Glutamatergic neuron (in vitro differentiated cells): ENCODE measurements at places on chromosomes 7 and 10.

DNA sequence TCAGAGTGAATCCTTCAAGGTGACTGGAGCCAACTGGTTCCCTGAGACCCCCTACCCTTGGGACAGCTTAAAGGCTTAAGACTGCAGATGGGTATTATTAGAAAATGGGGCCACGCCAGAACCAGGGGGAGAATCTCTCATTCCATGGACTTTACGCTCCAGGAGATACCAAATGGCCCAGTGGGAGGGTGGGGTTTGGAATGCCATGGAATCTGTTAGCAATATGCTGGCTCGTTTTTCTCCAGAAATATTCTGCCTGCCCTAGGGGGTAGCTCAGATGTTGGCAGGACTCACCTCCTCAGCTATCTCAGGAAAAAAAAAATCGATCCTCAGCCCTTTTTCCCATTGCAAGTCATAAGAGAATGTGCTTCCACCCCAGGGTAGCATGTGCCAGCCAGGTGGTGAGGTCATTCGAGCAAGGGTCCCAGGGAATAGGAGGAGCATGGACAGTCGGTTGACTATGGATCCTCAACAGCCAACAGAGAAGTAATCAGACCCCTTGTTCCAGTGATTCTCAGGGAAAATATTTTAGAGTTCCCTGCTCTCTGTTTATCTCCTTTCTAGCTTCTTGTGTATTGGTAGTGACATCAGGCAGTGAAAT lies 22.9 kb downstream of the SVIL start:
- peak; percentile 43 for DNase-seq

DNA sequence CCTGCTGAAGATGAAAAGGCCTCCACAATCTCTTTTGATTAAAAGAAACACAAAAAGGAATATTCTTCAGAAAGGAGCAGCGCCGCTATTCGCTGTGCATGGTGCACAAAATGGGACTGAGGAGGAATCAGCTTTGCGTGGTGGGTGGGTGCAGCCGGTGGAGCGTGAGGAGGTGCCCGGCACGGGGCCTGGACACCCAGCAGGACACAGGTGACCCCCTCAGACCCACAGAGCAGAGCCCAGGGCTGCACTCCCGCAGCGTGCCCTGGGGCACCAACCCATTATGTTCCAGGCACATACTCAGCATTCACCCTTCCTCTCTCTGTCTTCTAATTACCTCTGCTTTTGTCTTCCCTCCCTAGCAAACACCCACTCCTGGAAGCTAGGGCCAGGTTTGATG lies 238.0 kb upstream of the PPP2R2D start:
- no peak for DNase-seq

DNA sequence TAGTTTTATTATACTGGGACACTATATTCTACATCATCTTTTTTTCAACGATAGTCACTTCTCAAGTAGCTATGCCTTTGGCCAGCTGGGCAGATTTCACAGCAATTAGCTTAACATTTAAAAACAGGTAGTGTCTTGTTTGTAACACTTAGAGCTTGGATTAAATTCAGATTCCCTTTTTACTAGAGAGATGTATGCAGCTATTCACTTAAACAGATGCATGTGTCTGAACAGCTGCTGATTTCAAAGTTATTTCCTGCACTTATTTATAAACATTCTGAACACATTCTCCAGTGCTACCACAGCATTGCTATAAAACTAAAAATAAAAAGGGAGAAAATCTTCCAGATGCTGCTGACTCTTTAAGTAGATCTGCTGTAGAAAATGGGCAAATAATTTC lies 637.2 kb downstream of the POM121L12 start:
- DNase-seq, result no peak

GRCh38 chr10:19815731-19816410 lies 361 bp upstream of the PLXDC2 start:
- peak; percentile 73 for DNase-seq

DNA sequence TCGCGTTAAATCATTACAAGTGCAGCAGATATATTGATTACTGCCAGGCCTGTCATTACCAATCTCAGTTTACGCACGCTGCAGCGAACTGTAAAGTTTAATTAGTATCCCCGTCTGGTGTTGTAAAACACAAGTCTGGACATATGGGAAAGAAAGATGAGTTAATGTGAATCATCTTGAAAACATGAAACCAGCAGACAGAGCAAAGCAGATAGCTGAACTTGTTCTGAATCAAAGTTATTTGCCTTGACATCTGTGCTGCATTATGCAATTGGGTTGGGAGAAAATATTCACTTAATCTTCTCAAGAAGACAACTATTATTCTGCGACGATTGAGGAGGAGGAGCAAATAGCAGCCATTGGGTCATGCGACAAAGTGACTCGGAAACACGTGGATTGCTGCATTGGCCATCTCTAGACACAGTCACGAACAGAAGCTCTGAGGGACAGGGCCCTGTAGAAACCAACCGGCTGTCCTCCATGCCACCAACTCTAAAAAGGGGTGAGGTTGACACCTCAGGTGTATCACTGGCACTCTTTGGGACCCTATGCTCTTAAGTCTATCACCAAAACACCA lies 156.3 kb upstream of the C7orf33 start:
- DNase-seq, result no peak

GRCh38 chr10:63344269-63344668 lies 121.5 kb downstream of the JMJD1C start:
- no peak for DNase-seq

DNA sequence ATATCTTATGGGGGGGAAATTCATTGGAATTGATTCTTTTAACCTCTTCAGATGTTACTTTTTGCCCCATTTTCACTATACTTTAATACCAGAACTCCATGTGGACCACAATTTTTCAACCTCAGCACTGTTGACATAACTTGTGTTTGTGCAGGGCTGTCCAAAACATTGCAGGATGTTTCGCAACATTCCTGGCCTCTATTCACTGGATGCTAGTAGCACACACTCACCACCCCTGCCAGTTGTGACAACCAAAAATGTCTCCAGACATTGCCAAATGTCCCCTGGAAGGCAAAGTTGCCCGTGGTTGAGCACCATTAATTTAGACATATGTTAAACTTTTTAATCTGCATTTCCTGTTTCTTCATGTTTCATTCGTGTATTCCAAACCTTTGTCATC lies 234.7 kb downstream of the GFRA1 start:
- DNase-seq, result no peak

- DNase-seq, result no peak
Observed at GRCh38 chr10:102781090-102781920, 37.6 kb downstream of the WBP1L start.

GRCh38 chr10:110174201-110174600 lies 33.2 kb upstream of the MXI1 start:
- no peak for DNase-seq

GRCh38 chr10:6843481-6843881 lies 263.4 kb upstream of the PRKCQ start:
- no peak for DNase-seq

- DNase-seq, result no peak
Observed at GRCh38 chr7:152180587-152180986, 155.1 kb downstream of the GALNT11 start.

GRCh38 chr7:144027070-144027469 lies 21.7 kb upstream of the OR2A5 start:
- no peak for DNase-seq

DNA sequence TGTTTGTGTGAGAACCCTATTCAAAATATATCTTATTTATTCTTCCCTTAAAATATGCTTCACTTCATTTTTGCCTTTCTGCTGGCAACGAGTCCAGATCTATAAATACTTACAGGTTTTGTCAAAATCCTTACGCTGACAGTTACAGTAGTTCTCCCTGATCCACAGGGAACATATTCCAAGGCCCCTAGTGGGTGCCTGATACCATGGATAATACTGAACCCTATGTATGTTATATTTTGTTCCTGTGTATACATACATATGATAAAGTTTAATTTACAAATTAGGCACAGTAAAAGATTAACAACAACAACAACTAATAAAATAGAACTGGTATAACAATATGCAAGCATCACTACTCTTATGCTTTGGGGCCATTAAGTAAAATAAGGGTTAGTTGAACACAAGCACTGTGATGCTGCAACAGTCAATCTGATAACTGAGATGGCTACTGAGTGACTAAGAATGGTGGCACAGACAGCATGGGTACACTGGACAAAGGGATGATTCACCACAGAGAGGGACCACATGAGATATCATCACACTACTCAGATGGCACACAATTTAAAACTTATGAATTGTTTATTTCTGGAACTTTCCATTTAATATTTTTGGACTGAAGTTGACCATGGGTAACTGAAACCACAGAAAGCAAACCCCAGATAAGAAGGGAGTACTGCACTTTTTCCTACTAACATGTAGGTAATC lies 29.4 kb upstream of the PCGF5 start:
- DNase-seq, result no peak

DNA sequence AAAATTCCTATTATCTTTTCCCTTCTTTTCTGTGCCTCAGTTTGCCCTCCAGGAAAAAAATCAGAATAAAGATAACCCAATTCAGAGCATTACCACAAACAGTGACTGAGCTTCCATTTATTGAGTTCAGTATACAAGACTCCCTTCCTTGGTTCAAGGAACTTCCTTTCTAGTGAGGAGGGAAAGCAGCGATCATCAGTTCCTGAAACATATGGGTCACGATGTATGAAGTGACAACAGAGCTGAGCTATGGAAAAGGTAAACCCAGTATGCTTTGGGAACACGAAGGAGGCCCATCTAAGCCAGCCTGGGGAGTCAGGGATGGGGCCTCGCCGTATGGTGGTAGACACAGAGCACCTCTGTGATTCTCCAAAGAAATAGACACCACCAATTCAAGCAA lies 15.8 kb downstream of the C10orf71 start:
- no peak for DNase-seq

DNA sequence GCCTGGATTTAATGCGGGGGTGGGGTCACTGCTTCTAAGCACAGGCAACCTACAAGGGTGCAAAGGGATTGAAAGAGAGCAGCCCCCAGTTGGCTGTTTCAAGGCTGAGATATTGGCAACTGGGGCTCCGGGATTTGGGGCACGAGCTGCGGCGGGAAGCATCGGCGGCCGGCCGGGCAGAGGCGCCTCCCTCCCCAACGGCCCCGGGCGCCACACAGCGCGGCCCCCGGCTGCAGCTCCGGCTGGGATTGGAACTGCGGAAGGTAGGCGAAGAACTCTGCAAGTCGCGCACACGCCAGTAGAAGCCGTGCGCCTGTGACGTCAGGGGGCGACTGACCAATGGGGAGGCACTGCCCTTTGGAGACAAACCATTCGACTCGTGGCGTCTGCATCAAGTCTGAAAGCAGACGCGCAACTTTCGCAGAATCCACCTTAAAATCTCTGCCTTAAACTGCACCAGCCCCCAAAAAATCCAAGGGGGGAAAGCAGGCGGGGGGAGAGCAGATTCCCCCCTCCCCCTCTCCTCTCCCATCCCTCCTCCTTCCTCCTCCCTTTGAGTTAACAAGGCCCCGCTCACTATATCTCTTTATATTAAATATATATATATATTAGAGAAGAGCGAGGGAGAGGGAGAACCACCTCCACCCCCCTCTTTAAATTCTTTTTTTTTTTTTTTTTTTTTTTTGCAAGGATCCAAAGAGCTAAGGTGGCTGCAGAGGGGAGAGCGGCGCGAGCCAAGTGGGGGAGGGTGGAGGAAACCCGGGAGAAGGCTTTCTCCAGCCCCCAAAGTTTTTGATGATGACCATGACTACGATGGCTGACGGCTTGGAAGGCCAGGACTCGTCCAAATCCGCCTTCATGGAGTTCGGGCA lies at the start of gene DLX6:
DLX6 (plus strand) TSS at position 371 of the 872 bp plus-strand sequence; CDS start at position 796, 425 bp downstream.
- peak; percentile 79 for DNase-seq

DNA sequence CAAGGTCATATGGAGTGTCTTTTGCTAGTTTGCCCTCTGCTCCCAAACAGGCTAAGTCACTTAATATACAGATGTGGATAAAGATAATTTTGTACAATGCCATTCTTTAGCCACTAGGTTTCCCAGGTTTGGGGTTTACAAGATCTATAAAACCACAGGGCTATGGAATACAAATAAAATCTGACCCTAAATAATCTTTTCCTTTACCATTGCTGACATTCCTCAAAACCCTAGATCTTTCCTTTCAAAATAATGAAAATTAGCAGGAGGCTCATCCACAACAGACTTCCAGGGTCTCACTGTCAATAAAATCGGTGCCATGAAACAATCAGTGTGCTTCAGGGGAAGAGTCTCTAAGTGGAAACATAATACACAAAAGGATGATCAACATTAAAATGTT lies 148.4 kb downstream of the CPEB3 start:
- DNase-seq, result no peak

DNA sequence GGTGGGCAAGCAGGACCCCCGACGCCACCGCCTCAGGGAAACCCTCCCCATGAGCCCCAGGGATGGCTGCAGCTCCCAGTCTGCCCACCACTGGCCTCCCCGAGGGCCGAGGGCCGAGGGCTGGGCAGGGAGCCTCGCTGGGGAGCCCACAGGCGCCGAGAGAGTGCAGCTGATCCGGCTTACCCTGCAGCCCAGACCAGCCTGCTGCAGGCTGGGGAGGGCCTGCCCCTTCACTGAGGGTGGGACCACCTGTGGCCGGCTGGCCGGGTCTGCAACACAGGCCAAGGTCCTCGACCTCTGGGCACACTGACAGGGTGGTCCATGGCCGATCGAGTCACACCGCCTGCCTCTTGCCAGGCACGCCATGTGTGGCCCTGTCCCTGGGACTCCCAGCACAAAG lies 27.3 kb upstream of the ADGRA1 start:
- DNase-seq, result no peak

DNA sequence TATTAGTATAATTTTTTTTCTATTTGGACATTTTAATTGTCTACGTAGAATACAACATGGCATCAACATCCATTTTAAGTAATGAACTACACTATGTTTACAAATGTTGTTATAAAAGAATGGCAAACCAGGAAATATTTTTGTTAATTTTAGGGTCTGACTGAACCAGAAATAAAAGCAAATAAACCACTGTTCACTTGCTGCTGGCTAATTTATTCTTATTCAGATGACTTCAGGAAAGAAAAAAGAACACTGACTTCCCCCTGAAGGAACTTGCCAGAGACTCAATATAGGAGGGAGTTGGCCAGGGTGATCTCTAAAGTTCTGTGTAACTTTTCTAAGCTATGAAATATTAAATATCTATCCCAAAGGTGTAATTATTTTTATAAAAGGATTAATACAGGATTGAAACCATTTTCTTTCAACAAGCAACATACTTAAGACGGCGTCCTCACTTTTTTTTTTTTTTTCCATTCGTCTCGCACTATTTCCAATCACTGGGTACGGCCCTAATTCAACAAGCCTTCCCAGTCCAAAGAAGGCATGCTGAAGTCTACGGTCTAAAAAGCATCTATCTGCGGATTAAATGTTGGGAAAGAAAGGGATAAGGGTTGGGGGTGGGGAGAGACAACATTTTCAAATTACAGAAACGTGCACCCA lies 1.2 kb downstream of the USP6NL start:
- no peak for DNase-seq

DNA sequence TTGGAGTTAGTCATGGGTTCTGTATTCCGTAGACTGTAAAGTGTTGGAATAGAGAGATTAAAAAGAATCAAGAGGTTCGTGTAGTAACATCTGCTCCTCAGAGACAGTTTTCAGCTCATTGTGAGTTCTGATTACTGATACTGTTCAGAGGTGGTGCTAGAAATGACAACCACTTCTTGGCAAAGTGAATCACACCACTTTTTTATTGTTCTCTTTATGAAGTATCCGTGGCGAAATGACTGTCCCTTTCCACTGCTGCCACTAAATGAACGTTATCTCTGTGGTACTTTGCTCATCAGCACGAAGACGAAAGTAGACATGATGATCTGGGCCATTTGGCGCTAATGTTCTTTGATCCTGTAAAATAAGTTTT lies 860 bp downstream of the RPP30 start:
- DNase-seq, result no peak
